ENCODE measurements at places on chromosomes 5 and 9.
A peak's percentile ranks its signal among the peaks of the same experiment; 100 is the strongest.

GRCh38 chr5:4019841-4020240, 424.2 kb downstream of the IRX1 start:
- no peak for DNase-seq

DNA sequence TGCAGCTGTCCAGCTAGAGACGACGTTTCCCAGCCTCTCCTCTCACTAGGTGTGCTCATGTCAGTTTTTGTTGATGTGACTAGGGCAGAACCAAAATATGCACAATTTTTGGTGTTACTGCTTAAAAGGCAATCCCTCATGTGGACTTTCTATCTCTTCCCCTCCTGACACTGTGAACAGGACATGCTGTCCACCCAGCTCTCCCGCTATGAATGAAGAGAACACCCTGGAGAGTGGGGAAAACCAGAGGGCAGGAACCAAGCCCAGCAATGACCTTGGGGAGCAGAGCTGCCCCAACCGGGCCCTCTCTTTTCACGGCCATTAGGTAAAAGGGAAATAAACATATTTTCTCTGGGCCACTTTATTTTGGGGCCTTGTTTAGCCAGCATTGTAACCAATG, 46.7 kb upstream of the TBC1D2 start:
- no peak for DNase-seq

DNA sequence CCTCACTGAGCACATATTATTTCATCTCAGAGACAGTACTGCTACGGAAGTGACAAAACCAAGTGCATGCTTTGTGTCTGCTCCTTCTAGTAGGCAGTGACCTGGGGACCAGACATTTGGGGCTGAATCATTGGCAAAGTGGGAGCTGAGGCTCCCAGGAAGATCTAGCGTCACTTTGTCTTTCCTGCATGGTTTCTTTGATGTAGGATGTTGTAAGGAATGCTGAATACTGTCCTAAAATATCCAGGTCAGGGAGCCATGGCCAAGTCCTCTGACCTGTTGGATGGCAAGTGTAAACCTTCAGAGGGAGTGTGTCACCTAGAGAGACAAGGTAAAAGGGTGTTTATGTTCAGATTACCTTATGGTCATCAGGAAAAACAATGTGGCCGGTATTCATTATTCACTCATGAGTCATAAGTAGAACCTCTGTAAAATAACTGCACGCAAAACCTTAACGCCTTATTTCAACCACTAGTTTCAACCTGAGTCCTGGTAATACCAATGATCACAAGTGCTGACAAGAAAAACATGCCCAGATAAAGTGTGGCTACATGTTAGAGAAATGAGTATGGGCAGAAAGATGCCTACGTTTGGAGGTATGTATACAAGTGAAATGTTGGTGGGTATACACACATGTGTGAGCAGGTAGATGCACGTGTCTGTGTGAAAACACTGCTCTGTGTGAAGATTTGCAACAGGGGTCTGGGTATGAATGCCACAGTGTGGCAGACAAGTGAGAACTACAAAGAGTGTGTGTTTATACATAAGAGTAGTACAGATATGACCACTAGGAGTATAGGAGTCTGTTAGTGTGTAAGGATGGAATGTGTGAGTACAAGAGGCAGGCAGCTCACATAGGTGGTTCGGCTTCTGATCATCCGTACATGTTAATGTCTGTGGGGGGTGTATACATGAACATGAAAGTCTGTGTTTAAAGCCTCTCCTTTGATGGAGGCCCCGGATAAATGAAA, 263.9 kb downstream of the SPOCK1 start:
- no peak for DNase-seq

- DNase-seq, result no peak
Measured at GRCh38 chr5:178346607-178347334, 114.2 kb upstream of the PHYKPL start.

DNA sequence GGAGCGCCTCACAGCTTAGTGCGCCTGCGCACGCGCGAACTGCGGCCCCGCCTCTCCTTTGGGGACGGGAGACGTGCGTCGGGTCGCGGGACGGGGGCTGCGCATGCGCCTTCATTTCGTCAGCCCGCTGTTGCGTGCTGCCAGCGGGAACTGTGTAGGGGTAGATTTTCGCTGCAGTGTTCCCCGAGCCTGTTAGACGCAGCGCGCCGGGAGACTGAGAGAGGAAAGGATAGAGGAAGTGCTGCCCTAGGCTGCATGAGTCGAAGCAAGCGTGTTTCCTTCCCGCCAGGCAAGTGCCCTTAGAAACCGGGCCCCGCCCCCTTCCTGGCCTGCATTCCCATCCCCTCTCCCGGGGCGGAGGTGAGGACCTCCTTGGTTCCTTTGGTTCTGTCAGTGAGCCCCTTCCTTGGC, 12.3 kb downstream of the ITGA1 start:
- DNase-seq, result peak; percentile 94

All from A549 (cell line).